ENCODE measurements at places on chromosomes 11 and 22.

GRCh38 chr11:21505070-21505469 is 687.8 kb upstream of the ANO5 start:
- no peak for DNase-seq

GRCh38 chr11:76610371-76610770 is 60.2 kb downstream of the LRRC32 start:
- no peak for DNase-seq

DNA sequence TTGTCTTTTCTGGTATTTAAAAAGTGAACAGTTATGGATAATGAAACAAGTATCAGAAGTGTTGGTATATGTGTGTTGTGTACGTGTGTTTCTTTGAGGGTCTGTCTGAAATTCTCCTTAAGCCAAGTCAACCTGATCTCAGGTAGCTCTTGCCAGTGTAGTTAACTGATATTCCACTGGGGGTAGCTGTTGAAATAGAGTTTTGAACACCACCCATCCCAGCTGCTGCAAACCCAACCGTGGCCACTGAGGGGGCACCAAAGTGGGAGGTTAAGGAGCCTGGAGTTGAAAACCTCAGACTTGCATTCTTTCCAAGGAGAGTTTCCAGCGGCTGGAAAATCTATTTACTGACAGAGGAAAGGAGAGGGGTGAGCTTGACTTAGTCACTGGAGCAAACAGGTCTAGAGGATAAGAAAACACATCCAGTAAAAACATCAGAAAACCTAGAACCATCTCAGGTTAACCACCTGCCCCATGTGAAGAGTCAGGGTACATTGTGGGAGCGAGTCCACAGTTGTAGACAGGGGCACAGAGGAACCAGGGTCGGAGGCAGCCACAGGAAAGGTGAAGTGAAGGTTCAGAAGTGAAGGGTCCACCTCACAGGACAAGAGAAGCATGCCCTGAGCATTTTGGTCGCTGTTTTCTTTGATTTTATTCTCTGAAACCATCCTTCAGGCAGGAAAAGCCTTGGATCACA is 8.8 kb upstream of the CUL5 start:
- no peak for DNase-seq

DNA sequence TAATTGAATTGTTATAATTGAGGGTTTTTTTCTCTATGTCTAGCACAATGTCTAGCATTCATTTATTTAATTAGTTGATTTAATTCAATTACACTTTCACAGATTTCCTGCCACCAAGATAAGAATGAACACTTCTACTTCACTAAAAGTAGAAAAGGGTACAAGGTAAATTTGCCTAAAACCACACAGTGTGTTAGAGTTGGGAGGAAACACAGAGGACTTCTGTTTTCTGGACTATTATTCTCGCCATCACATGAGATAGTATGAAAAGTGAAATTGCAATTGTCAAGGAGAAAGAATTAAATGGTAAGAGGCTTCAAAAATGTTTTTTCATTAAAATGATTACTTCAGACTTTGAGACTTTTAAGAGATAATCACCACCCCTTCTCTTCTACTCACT is 109.5 kb downstream of the ETS1 start:
- no peak for DNase-seq

GRCh38 chr11:30406978-30407762 is 84.3 kb downstream of the ARL14EP start:
- DNase-seq: no peak

- no peak for DNase-seq
These were observed 12.8 kb upstream of the TESMIN start for GRCh38 chr11:68763926-68764657.

Measured in ovary (tissue), 10 donors.